ENCODE measurements at places on chromosomes 11 and 22.

DNA sequence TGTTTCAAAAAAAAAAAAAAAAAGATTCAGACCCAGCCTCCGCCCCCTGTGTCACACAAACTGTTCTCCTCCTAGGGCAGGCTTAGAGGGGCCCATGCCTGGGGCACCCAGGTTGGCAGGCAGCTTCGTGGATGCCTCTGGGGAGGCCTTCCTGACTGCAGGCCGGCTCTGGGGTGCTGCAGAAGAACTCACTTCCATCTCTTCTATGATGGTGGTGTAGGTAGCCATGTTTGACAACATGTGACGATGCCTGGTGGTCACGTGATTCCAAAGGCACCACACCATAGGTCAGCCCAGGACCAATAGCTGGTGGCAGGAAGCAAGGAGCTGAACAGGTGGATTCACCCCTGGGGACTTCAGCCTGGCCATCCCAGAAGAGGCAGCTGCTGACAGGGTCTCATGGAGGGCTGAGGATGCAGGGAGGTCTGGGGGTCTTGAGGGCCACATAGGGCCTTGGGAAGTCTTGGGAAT is 24.1 kb upstream of the CELSR1 start:
- peak; percentile 87 for DNase-seq

DNA sequence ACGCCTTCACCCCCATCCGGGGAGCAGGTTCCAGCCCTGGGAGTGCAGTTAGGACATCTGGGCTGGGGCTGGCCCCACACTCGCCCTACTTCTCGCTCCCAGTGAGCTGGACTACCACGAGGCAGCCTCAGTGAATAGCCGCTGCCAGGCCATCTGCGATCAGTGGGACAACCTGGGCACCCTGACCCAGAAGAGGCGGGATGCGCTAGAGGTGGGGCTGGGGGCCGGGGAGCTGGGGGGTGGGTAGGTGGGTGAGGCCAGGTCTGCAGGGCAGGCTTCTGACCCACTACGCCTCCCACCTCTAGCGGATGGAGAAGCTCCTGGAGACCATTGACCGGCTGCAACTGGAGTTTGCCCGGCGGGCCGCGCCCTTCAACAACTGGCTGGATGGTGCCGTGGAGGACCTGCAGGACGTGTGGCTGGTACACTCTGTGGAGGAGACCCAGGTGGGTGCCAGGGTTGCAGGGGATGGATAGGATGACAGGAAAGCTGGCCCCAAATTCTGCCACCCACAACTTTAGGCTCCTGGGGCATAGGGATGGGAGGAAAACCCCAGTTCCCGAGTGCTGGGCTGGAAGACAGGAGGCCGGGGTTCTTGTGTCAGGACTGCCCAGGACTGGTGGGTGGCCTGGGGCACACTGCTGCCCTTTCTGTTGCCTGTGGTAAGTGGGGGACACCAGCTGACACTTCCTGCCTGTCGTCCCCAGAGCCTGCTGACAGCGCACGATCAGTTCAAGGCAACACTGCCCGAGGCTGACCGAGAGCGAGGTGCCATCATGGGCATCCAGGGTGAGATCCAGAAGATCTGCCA is 8.3 kb downstream of the CTSF start:
- DNase-seq = no peak

DNA sequence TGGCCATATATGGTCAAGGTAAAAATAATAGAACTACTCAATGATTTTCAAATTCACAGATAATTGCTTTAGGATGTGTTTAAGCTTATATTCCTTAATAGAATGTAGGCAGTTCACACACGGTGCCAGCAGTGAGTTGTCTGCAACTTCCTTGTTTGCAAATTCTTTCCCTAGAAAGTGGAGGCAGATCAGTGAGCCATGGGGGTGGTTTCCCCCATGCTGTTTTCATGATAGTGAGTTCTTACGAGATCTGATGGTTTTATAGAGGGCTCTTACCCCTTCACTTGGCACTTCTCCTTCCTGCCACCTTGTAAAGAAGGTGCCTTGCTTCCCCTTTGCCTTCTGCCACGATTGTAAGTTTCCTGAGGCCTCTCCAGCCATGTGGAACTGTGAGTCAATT is 111.8 kb upstream of the LMO1 start:
- no peak for DNase-seq

GRCh38 chr11:131763193-131763890 is 392.9 kb downstream of the NTM start:
- DNase-seq = no peak

- peak; percentile 53 for DNase-seq
Observed at GRCh38 chr11:60625262-60625661, 74.2 kb upstream of the MS4A8 start.

DNA sequence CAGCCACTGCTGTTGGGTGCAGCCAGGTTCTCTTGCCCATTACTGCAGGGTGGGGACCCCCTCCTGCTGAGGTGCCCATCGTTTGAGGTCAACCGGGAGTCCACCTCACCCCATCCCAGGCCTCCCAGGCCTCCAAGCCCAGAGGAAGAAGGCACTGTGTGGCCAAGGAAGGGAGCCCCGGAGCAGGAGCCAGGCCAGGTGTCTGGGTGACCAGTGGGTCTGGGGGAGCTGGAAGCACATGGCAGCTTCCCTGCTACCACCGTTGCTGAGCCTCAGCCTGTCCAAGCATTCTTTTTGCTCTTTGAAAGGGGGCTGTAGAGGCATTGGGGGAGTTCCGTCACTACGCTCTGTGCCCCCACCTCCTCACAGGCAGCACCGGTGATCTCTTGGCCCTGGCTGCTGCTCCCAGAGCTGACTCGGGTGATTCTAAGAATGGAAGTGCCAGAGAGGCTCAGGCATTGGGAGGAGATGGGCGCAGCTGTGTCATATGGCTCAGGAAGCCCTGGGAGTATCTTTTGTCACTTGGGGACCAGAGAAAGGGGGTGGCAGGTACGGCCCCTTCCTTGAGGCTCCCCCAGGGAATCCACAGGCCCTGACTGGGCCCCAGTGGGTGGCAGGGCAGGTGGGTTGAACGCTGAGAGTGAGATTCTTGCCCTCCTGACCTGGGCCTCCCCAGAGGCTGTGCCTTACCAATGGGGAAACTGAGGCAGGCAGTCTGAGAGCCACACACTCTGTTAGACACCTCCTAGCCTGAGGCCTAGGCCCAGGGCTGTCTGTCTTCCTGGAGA is 1.9 kb downstream of the SEPTIN5 start:
- no peak for DNase-seq

- no peak for DNase-seq
Observed at GRCh38 chr22:22111267-22111751, 128.7 kb upstream of the TOP3B start.

DNA sequence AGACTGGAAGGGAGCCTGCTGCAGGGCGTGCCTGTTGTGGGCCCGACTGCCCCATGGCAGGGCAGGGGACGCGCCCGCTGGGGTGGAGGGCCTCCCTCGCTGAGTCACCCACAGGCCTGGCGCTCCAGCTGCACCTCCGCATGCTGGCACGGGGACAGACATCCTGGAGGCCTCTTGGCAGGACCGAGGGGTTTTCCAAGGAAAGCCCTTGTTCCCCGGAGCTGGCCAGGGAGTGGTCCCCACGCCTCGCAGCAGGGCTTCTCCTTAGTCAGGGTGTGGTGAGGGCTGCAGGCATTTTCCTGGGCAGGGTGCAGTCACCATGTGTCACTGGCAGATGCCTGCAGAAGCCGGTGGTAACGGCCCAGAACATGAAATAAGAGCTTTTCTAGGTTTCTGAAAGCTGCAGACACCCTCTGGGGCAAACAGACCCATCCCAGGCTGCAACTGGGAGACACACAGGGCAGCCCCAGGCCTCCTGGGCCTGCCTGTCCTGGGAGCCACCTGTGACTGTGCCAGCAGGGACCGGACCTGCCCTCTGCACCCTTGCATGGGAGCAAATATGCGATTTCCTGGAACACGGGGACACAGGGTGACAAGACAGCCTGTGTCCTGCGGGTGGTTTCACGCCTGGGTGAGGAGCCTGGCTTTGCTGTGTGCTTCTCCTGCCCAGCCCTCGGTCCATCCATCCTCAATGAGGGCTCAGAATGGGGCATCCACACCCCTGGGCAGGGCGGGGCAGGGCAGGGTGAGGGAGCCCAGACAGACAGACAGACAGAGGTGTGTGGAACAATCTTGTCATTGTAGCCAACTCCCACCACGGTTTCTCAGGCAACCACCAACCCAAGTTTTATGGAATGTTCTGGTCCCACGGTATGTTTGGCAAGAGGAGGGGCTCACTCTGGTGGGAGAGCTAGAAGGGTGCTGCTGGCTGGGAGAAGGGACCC is 43.2 kb upstream of the FADD start:
- peak; percentile 77 for DNase-seq

- no peak for DNase-seq
Observed at GRCh38 chr22:41842996-41843970, 10.4 kb downstream of the SREBF2 start.

GRCh38 chr11:60922906-60923305 is 1.4 kb upstream of the TMEM132A start:
- no peak for DNase-seq

DNA sequence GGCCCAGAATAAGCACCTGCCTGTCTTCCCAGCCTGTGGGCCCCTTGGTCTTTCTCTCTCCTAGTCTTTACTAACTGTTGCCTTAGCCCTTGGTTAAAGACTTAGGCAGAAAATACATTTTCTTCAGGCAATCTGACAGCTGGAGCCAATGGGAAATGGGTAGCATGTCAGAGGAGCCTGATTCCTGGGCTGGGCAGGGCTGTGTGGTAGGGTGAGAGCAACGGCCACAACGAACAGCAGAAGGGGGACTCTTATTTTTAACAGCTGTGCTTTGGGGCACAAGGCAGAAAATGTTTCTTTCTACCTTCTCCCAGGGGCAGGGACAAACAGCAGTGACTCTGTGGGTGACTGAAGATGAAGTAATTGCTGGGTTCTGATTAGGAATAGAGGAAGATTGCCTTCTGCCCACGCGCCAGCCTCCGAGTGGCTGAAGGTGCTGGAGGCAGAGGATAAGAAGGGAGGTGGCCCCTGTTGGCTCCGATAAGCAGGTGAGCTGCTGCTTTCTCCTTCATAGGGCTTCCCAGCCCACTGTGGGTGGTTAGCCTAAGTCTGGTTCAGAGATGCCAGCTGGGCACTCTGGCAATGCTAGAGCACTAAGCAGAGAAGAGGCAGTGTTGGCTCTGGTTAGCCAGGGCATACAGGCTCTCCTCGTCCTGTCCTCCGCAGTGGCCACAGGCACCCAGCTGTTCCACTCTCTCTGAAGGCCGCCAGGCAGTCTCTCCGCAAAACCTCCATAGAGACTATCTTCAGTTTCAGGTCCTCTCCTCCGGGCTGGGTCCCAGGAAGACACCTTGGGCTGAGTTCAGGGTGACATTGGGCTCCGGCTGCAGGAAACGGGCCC is 1.5 kb downstream of the YPEL4 start:
- DNase-seq = no peak

- no peak for DNase-seq
Observed at GRCh38 chr22:50260434-50260800, 1.1 kb downstream of the MAPK12 start.

DNA sequence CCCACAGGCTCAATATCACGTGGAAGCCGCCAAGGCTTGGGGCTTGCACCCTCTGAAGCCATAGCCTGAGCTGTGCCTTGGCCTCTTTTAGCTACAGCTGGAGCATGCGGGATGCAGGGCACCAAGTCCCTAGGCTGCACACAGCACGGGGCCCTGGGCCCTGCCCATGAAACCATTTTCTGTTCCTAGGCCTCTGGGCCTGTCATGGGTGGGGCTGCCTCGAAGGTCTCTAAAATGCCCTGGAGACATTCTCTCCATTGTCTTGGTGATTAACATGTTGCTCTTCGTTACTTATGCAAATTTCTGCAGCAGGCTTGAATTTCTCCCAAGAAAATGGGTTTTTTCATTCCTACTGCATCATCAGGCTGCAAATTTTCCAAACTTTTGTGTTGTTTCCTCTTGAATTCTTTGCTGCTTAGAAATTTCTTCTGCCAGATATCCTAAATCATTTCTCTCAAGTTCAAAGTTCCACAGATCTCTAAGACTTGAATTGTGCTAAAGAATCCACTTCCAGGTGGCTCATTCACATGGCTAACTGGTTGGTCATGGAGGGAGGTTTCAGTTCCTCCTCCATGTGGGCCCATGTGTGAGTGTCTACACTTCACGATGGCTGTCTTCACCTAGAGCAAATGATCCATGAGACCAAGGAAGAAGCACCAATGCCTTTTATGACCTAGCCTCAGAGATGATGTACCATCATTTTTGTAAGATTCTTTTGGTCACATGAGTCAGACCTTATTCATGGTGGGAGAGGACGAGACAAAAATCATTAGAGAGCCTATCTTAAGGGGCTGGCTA is 7.4 kb upstream of the CREBZF start:
- DNase-seq = no peak

DNA sequence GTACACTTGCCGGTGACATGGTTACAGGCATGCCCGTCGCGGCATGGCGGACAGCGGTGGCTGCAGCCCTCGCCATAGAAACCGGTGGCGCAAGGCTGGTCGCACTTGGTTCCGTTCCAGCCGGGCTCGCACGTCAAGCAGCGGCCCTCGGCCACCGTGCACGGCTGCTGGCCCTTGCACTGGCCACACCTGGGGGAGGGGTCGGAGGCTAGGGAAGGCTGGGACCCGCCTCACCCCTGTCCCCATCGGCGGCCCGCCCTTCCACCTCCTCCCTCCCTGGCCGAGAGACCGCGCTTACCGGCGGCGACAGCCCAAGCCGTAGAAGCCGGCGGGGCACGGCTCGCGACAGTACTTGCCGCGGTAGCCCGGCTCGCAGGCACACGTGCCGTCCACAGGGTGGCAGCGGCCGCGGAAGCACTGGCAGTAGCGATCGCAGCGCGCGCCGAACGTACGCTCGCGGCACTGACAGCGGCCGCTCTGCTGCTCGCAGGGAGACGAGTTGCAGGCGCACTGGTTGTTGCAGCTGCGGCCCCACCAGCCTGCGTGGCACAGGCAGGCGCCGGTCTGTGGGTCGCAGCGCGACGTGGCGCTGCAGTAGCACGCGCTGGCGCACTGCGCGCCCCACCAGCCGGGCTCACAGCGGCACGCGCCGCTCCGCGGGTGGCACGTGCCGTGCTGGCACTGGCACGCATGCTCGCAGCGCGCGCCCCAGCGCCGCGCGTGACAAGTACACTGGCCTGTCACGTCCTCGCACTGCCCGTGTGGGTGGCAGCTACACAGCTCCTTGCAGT is 6.7 kb downstream of the SCARF2 start:
- peak; percentile 33 for DNase-seq

- DNase-seq = no peak
Observed at GRCh38 chr11:64185175-64185692, 737 bp upstream of the STIP1 start.

DNA sequence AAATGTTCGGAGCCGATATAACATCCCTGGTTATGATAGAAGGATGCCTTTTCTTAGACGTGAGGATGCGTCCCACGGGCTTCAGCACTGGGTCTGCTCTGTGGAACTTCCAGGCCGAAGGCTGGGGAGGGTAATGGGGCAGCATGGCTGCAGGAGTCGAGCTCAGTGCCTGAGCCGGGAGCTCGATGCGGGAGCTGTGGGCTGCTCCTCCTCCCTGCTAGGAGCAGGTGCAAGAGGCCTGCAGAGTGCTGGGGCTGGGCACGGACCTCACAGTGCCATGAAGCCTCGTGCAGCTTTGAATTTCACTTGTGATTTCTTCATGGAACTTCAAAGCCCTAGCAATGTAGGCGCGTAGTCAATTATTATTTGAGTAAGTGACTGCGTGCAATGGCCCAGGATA is 6.0 kb downstream of the TUBA8 start:
- no peak for DNase-seq
